ENCODE measurements at places on chromosomes 1 and 21.

DNA sequence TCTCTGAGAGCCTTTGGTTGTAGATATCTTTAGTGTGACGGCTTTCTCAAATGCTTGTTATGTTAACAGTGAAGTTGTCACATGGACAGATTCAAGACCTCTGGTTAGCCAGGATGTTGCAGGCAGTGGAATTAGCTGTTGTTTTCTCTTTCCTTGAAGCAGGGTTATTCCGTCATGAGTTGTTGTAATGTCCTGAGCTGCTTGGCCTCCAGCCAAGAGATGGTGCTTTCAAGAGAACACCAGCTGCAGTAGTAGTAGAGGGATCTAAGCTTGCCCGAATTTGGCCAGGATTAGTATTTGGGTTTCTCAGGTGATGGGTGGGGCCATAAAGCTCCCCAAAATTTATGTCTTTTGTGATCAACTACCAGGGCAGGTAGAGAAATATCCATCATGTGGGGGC lies 13.4 kb downstream of the KCNE1 start:
- DNase-seq, result no peak

GRCh38 chr1:156108664-156109241 lies 5.8 kb upstream of the LMNA start:
- no peak for DNase-seq

- no peak for DNase-seq
Observed at GRCh38 chr1:229714964-229715603, 89.0 kb downstream of the URB2 start.

DNA sequence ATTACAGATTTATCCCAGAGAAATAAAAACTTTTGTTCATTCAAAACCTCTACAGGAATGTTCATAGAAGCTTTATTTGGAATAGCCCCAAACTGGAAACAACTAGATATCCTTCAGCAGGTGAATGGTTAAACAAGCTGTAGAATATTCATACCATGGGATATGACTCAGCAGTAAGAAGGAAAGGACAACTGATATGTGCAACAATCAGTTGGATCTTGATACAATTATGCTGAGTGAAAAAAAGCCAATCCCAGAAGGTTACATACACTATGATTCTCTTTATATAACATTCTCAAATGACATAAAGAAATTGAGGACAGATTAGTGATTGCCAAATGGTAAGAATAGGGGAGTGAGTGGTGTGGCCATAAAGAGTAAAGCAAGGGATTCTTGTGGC lies 376.7 kb downstream of the S1PR1 start:
- DNase-seq, result no peak

DNA sequence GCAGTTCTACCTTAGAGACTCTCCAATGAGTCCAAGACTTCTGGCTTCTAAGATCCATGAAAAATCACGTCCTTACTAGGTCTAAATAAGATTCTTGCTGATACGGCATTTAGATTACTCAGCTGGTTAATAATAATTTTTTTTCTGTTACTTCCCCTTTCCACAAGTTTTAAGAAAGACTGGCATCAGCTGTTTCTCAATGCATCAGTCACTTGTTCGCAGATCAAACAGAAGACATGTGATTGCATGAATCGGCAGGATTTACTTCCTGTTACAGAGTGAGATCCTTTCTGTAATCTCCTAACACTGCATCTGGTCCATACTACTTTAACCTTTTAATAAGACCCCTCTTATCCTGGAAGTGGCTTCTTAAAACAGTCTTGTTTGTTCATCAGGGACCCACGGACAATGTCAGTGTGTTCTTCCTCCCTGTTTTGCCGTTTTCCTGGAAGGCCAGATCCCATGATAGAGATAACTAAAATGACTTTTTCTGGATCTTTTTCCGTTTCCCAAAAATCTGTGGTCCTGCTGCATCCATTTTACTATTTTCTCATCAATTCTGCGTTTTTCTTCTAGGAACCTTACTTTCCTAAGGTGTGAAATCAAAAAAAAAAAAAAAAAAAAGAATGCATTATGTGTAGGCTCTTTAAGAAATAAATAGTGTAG lies 6.1 kb downstream of the NPL start:
- no peak for DNase-seq

DNA sequence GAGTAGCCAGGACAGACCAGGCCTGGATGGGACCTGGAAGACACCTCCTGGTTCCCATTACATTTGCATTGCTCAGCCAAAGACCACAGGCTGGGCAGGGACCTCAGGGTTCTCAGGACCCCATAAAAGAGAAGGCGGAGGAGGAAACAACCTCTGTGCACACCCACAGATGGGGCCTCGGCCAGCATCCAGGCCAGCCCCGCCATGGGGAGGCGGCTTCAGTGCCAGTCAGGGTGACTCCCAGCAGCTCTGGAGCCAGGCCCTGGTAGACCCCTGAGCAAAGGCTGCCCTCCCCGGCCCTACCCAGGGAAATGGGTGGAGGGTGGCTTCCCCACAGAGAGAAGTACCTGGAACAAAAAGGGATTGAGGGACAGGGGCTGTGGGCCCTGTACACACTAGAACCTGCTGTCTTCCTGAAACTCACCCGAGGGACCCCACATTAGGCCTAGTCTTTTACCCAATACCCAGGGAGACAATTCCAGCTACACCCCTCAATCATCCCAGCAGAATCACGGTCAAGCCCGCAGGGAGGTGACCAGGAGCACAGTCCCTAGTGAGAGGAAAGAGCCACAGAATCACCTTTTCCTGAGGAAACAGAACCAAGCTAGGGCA lies 64.5 kb downstream of the PSMG1 start:
- no peak for DNase-seq

- no peak for DNase-seq
Observed at GRCh38 chr21:31363720-31364119, 19.7 kb upstream of the TIAM1 start.

DNA sequence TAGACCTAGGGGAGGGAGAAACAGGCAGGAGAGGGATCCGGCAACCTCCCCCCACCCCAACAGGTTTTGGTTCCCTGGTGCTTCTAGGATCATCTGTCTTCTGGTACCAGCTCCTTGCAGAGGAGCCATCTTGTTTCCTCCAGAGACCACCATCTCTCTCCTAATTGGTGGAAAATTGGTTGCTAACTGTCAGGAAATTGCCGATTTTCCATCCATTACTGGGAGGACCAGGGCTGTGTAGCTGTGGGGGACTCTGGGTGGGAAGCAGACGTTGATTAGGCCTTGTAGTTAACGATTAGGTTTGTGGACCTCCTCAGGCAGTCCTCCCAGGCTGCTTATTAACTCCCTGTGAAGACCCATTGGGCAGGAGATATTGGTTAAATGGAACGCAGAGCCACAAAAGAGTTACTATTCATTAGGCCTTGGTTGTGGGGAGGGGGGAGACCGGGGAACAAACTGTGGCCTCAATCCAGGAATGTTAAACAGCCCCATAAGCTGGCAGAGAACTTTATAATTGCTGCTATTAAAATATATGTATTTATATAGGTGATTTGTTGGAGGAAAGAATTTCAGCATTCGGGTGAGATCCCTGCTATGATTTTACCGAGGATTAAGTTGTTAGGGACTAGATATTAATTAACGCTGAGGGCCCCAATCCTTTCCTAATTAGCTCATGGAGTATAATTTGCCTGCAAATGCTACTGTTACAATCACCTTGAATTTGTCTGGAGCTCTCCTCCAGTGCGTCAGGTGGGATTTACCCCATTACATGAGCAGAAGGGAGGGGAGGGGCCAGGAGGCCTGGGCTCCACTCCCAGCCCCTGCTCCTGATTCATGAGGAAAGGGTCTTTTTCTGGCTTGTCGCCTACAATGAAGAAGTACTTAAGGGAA lies 61.2 kb upstream of the TRABD2B start:
- DNase-seq, result no peak

DNA sequence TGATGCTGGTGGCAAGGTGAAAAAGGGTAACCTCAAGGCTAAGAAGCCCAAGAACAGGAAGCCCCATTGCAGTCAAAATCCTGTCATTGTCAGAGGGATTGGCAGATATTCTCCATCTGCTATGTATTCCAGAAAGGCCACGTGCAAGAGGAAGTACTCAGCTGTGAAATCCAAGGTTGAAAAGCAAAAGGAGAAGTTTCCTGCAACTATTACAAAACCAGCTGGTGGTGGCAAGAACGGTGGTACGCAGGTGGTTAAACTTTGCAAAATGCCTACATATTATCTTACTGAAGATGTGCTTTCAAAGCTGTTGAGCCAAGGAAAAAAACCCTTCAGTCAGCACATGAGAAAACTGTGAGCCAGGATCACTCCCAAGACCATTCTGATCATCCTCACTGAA lies 13.7 kb upstream of the VPS45 start:
- DNase-seq, result no peak

DNA sequence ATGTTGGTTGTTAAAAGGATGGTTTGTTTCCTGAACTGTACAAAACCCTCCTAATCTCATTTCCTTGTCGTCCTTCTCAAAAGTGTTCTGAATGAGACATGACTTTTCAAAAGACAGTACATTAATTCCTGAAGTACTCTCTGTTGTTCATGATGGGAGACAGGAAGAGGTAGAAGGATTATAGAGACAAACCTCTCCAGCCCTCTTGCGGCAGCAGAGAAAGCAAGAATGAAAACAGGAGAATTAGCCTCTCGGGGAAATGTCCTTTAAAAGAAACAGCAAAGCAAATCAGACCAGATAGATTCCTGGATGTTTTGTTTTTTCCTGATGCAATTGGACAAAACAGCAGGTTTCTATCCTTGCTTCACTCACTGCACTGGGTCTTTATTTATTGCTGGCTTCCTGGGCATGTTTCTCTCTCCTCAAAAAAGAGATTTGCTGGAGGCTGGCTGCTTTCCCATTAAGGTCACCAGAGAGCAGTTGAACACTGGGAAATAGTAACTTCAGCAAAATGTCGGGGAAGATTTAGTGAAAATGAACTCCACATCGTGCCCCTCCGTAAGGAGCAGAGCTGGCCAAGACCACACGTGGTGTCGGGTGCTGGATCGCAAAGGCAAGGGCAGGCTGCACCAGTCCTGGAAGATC lies 145.8 kb upstream of the SYT6 start:
- DNase-seq, result no peak

DNA sequence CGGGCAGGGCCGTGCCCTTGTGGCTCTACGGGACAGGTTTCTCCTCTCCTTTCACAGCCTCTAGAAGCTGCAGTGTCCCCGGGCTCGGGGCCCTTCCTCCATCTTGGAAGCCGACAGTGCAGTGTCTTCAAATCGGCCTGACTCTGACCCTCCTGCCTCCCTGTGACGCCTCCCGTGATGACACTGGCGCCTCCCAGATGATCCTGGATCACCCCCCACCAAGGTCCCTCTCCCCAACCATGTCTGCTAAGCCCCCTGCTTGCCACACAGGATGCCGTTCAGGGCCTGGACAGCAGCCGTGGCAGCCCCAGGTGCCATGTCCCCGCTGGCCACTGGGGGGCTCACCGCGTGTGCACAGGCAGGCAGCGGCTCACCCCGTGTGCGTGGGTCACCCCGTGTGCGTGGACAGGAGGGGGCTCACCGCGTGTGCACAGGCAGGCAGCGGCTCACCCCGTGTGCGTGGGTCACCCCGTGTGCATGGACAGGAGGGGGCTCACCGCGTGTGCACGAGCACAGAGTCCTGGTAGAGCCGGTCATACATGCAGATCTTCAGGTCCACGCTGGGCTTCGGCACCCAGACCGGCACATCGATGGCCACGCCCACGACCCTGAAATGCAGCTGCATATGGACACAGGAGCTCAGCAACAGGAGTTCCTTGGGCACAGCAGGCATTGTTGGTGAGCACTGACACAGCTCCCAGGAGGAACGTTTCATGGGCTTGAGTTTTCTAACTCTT lies 24.9 kb upstream of the TMEM52 start:
- DNase-seq, result peak; percentile 54

Measured in stimulated activated CD4-positive, alpha-beta T cell treated with anti-CD3 and anti-CD28 coated beads, TNF-alpha, amount 100 ng/mL, for 1 hour (primary cell).